ENCODE measurements at places on chromosomes 7 and 10.

DNA sequence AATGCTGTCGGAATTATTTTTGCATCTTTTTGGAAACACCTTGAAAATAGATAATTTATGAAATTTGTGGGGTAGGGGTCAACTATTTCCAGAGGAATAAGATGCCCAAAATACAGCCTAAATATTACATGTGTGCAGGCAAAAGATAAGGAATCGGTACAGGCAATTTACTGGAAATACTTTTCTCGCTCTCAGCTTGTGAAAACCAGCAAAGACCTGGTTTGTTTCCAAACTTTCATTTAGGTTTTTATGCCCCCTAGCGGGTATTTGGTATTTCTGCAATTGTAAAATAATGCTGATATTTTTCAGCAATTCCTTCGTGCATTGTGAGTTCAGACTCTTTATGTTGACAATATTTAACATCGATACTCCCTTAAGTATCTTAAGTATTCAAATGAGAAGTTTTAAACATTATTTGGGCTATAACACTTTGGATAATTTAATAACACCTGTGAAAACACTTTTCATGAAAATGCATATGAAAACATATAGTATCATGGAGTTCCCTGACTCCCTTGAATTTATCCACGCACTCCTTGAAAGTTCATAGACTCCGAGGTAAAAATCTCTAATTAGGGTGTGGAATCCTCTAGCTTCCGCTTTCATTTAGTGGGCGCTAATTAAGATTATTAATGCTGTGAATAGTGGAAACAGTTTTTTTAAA, 132.4 kb downstream of the TSPAN12 start:
- DNase-seq = no peak

- peak; percentile 84 for DNase-seq
These were observed 65.3 kb upstream of the SLF2 start for GRCh38 chr10:100847440-100847839.

- no peak for DNase-seq
These were observed 714.9 kb downstream of the KCNMA1 start for GRCh38 chr10:76922666-76923065.

GRCh38 chr10:71833451-71834342, 17.4 kb downstream of the PSAP start:
- DNase-seq = no peak

- DNase-seq = no peak
These were observed 122.4 kb downstream of the MAPK8 start for GRCh38 chr10:48428896-48429295.

GRCh38 chr7:48139459-48139858, 31.8 kb upstream of the ABCA13 start:
- no peak for DNase-seq

DNA sequence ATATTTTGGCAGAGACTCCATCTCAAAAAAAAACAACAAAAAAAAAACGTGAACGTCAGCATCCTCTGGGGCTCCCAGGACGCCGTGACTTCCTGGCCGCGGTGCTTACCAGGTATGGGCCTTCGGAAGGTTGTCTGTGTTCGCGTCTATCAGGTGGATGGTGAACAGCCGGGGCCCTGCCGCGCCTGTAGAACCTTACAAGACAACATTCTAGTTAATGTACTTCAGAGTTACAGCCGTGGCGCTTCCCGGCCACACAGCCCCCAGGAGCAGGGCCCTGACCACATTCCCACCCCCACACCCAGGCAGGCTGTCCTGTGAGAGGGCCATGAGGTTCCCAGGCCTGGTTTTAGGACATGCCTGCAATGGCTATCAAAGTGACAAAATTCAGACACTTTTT, 111.0 kb downstream of the SMURF1 start:
- no peak for DNase-seq

DNA sequence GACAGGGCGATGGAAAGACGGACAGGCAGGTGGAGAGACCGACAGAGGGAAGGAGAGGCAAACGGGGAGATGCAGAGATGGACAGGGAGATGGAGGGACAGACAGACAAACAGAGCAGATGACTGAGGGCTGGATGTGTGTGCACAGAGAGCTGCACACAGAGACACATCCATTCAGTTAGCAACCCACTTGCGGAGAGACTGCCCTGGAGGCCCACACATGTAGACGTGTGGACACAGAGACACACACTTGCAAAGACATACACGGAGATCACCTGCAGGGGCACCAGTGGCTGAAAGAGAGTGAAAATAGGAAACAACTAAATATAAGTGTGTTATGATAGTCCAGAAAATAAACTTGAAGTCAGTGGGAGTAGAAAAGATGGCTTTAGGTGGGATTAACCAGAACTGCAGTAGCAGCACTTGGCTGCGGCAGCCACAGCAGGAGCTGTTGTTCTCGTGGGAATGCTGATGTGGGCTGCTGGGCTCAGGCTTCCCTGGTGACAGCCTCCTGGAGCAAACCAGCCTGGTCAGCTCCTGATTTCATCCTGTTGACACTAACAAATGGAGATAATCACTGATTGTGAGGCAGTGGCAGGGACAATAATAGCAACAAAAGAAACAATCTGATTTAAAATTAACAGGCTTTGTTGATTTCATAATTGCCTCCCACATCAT, 134.1 kb downstream of the CCNY start:
- no peak for DNase-seq

DNA sequence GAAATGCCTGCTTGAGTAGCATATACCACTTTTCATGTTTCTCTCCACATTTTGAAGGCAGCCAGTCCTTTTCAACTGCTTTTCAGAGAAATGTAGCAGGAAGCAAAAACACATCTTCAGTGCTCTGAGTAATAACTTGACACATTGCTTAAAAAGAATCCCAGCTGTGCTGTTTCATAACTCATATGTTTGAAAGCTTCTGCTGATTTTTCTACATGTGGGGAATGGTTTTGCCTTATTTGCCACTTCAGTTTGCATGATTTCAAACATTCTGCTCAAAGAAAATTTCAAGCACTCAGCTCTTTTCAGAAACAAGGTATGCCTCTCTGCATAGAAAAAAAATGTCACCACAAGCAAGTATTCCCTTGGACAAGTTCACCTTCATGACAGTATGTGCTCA, 732.8 kb downstream of the POM121L12 start:
- no peak for DNase-seq

- no peak for DNase-seq
These were observed 38.3 kb downstream of the EPHB4 start for GRCh38 chr7:100789055-100789454.

- no peak for DNase-seq
These were observed 89.9 kb downstream of the ZNF277 start for GRCh38 chr7:112296432-112296831.

DNA sequence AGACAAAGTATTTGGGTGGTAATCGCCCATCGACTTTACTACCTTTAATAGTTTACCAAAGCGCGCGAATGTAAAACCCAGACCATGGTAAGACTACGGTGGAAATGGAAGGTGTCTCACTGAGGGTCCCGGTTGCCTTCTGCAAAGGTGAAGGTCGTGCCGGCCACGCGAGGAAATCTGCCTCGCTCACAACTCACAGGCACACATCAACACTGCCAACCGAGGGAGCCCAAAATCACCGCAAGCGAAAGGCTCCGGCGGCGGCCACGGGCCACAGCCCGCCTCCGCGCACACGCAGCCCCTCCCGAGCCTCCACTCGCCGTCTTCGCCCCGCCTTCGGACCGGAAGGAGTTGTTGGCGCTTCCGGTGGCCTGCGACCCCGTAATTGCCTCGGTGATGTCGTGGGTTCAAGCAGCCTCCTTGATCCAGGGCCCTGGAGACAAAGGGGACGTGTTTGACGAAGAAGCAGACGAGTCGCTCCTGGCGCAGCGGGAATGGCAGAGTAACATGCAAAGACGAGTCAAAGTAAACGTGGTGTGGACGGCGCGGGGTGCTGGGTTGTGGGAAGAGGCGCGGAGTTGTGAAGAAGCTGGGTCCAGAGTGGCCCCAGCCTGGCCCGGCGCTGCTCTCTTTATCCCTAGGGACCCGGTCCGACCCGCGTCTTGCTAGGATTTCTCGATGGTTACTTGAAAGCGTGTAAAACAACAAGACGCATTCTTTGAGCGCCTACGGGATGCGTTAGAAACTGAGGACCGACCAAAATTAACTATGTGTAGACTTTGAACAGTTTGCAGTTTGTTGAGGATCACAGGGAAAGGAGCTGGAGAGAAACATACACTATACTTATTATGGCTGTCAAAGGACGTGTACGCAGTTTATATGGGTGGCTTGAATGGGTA, at the start of gene YAE1:
TSS of gene YAE1 (plus strand) at position 382 of the 899 bp plus-strand sequence. CDS start at position 397, 15 bp downstream.
- DNase-seq = peak; percentile 81

DNA sequence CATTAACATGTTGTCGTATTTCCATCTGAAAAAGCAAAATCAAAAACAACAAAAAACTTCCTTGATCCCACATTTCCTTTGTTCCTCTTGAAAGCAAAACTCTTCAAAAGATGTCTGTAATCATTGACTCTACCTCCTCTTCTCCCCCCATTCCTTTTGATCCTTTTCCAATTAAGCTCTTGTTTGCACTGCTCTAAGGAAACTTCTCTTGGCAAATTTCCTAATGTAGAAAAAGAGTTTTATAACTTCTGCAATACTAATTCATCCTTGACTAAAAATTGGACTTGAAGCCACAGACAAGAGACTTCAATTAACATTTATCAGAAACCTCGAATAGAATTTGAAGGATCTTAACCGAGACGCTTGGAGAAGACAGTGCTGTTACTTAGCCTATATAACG, 317.1 kb upstream of the SEMA3C start:
- no peak for DNase-seq

GRCh38 chr7:138116892-138117291, 40.6 kb downstream of the AKR1D1 start:
- no peak for DNase-seq

- DNase-seq = no peak
These were observed 34.9 kb downstream of the VWA2 start for GRCh38 chr10:114273910-114274309.

- peak; percentile 19 for DNase-seq
These were observed 909 bp upstream of the CC2D2B start for GRCh38 chr10:95906677-95907455.

- no peak for DNase-seq
These were observed 112.5 kb downstream of the DOCK1 start for GRCh38 chr10:127017541-127018297.

DNA sequence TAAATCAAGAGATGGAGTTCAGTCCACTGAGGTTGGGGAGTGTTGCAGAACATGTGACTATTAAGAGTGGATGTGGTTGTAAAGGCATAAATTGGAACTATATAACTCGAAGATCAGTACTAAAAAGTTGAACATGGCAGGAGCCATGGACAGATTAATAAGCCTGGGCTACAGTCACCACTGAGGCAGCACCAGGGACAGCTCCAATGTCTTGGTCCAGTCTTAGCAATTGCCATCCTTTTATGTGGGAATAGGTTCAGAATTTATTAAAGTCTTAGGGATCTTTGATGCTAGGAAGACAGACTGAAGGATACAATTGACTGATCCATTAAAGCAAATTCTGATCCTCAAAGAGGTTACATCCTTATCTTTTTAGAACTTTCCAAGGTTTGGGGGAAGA, 156.6 kb downstream of the ADRA2A start:
- no peak for DNase-seq

DNA sequence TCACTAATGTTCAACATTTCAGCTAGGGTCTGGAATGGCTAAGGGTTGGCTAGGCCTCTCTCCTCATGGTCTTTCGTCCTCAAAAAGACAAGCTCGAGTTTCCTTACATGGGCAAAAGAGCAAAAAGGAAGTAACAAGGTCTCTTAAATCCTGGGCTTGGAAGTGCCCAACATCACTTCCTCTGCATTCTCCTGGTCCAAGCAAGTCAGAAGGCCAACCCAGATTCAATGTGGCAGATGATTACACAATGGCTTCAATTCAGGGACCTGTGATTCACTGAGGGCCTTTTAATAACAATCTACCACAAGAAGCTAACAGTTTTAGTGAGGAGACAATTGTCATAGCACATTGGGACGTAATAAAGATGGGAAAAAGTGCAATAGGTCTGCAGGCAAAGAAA, 4.4 kb upstream of the NUP205 start:
- DNase-seq = no peak

- DNase-seq = no peak
These were observed 78.4 kb upstream of the DUSP5 start for GRCh38 chr10:110419265-110419664.

GRCh38 chr10:92074126-92074887, 150.7 kb downstream of the BTAF1 start:
- no peak for DNase-seq

- DNase-seq = no peak
These were observed 616.0 kb downstream of the GATA3 start for GRCh38 chr10:8670461-8670860.

DNA sequence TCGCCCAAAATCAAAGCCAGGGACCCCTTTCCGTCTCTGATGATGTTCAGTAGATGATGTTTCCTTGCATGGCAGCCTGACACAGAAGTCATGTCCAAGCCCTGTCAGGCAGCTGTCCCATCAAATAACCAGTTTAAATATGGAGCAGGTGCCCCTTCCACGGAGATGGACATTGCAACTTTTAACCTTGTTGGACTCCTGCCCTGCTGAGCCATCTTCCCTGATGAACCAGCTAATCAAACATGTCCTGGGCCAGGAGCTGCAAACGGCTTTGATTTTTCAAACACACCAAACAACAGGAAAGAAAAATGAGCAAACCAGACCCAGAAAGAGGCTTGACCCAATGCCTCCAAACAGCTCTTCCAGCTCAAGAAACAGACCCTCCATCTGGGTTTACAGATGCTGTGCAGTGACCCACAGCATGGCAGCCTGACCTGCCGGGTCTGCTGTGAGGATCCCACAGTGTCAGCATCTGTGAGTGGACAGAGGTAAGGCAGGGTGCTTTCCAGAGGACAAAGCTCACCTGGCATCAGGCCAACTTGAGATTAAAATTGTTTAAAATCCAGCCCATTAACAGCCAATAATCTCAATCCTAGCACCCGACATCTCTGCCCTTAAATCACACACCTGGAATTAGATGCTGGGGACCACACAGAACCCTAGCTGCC, 372.6 kb downstream of the GRID1 start:
- DNase-seq = no peak

- DNase-seq = no peak
These were observed 112.5 kb downstream of the WNT2 start for GRCh38 chr7:117210397-117210796.

GRCh38 chr7:131249003-131249402, 78.7 kb upstream of the MKLN1 start:
- no peak for DNase-seq
